ENCODE measurements at places on chromosomes 6 and 20.

DNA sequence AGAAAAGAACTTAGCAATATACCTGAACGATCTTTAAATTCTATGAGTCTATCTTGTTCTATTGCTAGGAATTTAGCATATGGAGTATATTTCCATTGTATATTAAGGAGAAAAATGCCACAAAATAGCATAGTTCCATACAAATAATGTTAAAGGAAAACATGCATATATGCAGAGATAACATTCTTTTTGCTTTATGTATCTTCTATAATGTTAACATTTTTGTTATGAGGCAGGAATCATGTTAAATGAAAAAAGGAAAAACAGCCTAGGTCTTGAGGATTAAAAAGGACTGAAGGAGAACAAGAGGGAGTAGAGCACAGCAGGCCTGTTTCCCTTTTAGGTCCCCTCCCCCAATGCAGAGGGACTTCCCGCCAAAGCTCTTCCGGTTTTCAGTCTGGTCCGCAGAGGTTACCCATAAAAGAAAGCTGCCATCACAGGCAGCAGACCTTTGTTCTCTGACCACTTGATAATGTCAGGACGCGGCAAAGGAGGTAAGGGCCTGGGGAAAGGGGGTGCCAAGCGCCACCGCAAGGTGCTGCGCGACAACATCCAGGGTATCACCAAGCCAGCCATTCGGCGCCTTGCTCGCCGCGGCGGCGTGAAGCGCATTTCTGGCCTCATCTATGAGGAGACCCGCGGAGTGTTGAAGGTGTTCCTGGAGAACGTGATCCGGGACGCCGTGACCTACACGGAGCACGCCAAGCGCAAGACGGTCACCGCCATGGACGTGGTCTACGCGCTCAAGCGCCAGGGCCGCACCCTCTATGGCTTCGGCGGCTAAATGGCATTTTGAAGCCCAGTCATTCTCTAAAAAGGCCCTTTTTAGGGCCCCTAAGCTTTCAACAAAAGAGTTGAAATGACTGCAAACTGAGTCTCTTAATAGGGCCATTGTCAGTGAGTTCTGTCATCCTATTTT is 108.4 kb upstream of the PRSS16 start:
- no peak for DNase-seq

DNA sequence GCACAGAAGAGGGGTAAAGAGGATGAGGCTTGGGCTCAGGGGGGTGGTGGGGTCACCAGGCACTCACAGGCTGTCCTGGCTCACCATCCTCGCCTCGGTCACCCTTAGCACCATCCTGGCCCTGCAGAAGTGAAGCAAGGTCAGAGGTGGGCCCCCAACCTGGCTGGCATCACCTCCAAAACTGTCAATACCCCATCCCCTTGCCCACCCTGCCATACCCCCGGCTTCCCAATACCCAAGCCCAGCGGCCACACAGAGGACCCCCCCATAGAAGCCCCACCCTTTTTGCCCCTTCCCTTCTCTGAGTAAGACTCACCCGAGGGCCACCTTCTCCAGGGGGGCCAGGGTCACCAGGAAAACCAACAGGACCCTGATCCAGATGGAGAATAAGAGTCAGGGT is 23.6 kb downstream of the COL11A2 start:
- no peak for DNase-seq

- DNase-seq: peak; percentile 26
Measured at GRCh38 chr20:62768551-62769287, 27.6 kb upstream of the MRGBP start.

- no peak for DNase-seq
Measured at GRCh38 chr6:7469696-7470095, 71.8 kb upstream of the DSP start.

DNA sequence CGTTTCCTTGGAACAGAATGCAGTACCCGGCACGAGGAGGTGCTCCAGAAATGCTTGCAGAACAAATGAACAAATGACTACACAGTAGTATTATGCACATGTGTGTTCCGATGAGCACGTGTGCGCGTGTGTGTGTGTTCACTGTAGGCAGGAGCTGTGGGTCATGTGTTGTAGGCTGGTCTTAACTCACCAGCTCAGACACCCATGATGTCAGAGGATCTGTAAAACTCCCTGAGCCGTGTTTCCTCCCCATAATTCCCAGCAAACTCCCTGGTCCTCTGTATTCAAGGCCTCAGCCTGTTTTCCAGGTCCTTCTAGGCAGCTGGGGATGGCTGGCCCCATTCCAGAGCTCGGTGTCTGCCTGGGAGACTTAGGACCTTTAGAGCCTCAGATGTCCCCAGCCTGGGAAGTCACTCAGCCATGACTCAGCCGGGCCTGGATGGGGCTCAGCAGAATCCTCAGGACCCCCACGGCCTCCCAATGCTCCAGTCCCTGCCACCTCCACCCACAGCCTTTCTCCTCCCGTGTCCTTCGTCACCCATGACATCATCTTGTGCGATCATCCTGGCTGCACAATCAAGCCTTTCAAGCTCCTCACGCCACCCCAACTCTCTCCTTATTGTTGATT is 475.0 kb upstream of the SULF2 start:
- DNase-seq: no peak

DNA sequence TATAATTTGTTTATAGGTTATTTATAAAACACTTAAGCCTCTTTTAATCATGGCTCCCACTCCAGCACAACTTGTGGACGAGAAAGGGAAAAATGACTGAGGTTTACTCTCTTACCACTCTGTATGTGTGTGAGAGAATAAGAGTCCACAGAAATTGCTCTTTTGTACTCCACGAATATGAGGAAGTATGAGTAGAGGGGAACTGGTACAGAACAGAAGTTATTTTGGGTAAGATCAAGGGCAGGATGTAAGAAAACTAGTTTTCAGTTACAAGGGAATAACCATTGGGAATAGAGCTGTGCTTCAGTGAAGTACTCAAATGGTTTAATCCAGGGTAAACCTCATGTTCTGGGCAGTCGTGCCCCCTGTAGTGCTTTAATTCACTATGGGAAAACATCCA is 72.6 kb downstream of the REV3L start:
- DNase-seq: no peak

GRCh38 chr6:144406796-144407195 is 121.7 kb downstream of the UTRN start:
- no peak for DNase-seq

- no peak for DNase-seq
Measured at GRCh38 chr6:12222405-12223366, 67.5 kb upstream of the EDN1 start.

- no peak for DNase-seq
Measured at GRCh38 chr20:14378326-14378725, 40.9 kb upstream of the FLRT3 start.

DNA sequence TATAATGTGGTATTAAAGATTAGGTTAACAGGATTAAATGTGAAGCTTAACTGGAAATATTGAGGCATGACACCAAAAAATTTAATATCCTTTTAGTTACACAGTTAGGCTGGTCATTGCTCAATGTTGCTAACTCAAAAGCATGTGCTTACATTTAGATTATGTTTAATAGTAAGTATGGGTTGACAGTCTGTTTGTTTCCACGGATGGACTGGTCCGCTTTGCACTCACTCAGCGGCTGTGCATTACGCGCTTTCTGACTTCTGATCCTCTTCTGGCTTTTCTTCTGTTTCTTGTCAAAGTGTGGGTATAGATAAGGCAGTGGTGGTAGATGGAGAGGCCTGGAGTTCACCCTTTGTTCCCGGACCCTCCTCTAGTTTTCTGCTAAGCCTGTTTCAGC is 174.9 kb downstream of the RIMS1 start:
- no peak for DNase-seq

DNA sequence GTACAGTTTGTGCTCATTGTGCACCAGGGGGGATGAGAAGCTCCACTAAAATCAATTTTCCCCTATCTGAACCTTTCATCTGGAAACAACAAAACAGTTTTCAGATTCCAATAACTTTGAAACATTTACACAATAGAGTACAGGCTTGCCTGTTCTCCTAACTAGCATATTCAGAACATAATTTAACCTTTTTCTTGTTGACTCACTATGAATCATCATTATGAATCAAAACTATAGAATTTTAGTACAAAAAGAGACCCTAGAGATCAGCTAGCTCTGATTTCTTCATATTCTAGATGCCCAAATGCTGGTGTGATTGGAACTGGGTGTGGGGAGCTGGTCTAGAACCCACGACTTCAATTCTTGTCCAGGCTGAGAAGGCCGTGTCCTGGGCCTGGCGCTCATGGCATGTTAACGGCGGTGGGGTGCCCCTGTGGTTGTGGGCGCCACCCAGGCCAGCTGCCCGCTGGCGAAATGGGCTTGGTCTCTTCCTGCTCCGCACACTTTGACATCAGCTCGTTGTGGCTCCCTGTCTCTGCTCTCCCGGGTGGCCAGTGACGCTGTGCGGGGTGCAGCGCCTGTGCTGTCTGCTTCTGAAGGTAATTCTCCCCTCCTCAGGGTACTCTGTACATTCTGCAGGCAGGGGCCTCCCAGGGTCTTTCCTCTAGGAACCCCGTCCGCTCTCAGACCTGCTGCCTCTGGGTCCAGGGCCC is 29.9 kb upstream of the AGPAT4 start:
- DNase-seq: no peak

- no peak for DNase-seq
Measured at GRCh38 chr6:71675386-71675785, 211.0 kb upstream of the RIMS1 start.

Measured in hypothalamus (tissue), 51 donors.